H9 (cell line): ENCODE measurements at places on chromosomes 12 and 14. TPM values are rescaled to one million over a fixed set of nuclear protein-coding genes. Genes with fewer than 3 reads are reported as not detected.

AQP6 gene
- total RNA-seq, result 0.09 and 0.11 TPM in 2 replicates

AMN gene
- total RNA-seq, result 1.9 and 2.2 TPM in 2 replicates

ADGRD1 gene
- 0.09 and 0.52 TPM in 2 replicates for total RNA-seq

DNA sequence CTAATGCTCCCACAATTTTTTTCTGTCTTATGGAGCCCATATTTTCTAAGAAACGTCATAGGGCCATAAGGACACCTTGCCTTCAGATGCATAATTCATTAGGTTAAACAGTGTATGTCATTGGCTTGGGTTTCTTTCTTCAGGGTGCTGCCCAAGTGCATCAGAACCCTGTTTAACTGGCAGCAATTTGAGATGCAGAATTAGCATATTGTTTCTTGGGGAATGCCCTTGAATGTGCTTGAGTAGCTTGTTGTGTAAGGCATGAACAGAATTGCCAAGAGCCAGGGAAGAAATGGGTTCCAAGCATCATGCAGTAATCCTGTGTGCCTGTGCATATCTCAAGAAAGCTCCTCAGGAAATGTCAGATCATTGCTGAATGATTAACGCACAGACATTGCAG, 277.2 kb downstream of the SYT1 start:
- DNase-seq, result no peak

- DNase-seq, result no peak
Measured at GRCh38 chr12:123602651-123603195, 824 bp downstream of the DDX55 start.

DNA sequence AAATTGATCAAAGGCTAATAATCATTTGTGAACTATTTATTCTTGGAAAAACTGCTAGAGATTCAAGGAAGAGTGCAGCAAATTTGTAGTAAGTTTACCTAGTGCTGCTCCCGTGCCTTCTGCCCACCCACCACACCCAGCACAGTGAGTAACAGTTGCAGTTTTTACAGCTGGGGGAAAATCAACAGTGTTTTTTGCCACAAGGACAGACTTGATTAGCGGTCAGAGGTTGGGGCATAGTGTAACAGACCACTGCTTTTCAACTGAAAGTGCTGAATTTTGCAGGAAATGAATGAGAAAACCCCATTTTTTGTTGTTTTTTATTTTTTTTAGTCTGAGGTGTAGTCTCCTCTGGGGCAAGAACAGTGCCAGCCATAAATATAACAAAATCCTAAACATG, 7.5 kb upstream of the KLRK1 start:
- DNase-seq, result no peak

DNA sequence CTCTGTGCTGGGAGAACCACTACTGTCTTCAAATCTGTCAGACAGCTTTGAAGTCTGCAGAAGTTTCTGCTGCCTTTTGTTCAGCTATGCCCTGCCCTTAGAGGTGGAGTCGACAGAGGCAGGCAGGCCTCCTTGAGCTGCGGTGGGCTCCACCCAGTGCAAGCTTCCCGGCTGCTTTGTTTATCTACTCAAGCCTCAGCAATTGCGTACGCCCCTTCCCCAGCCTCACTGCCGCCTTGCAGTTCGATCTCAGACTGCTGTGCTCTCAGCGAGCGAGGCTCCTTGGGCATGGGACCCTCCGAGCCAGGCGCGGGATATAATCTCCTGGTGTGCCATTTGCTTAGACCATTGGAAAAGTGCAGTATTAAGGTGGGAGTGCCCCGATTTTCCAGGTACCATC, 25.1 kb upstream of the KLRB1 start:
- DNase-seq, result no peak

DNA sequence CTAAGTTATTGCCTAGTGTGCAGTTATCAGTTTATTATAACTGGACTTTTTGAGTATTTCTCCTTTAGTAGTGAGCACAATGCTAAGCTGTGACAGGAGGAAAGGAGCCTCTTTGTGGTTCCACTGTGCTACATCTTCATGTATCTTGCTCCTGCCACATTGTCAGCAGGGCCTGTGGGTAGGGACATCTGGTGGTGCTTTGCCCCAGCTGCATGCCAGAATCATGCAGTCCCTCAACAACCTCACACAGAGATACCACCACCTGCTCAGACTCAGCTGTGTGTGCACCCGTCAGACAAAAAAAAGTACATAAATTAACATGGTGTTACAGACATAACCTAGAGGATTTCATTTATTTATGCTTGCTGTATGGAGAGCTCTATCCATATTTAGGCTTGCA, 51.1 kb downstream of the MIS18BP1 start:
- peak; percentile 44 for DNase-seq

DNA sequence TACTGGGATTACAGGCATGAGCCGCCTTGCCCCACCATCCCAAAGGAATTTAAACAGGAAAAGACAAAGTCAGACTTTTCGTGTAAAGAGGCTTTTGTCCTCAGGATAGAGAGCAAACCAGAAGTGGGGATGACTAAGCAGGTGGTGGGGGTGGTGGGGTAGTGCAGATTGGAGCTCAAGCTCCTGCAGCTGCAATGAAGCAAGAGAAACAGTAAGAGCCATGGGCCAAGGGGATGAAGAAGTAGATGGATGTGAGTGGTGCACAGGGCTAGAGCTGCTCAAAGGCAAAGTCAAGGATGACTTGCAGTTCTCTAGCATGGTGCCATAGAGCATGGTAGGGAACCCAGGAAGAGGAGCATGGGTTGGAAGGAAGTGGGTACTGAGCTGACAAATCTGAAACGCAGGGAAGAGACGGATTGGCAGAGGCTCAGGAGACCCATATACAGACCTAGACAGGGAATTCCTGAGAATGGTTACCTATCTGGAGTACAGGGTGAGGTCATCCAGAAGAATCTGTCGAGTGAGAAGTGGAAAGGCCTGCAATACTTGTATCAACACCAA, 11.4 kb upstream of the RNF34 start:
- DNase-seq, result no peak

- no peak for DNase-seq
Measured at GRCh38 chr12:63445224-63445880, 222.9 kb downstream of the DPY19L2 start.

DNA sequence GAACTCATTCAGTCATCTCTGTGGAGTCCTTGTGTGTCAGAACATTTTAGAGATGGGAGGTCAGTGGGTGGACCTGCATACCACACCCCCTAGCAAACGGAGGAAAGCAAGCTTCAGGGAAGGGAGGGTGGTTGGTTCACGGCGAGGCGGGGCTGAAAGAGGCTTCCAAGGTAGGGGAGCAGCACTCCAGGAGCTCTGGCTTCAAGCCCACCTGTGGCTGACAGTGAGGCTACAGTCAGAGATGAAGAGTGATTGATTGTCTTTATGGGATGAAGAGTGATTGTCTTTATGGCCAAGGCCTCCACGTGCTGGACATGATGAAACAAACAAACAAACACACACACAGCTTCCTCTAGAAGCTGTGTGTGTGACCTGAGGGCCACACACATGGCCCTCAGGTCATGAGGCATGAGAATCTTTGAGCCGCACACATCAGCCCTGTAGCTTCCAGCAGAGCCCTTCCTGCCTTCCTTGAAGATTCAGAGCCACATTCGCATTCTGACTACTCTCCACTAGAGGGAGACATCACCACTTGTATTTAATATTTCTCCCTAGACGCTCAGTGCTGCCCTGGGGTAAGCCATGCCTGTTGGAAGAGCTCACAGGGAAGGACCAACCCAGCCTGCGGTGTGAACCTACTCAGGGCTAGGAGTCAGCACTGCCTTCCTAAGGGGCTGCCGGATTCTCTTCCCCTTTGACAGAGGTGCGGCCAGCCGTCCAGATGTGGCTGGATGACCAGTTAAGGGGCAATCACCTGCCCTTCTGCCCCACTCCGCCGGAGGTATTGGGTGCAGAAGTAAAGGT, 54.4 kb upstream of the KCNA1 start:
- peak; percentile 90 for DNase-seq
